ENCODE measurements at places on chromosomes 6 and 20.

DNA sequence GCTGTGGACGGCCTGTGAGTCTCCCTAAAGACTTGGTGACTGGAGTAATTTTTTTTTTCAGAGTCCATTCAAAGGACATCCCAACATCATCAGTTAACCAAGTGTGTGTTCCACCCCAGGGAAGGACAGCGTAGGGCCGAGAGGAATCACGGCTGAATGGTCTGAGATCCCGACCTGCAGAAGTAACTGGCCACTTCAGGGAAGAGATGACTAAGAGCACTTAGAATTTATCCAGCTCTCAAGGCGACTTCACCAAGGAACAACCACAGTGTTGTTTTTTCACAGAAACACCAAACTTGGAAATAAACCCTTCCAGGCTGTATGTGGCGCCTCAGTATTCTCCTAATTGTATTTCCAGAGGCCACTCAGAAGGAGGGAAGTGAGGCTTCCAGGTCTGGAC lies 231.6 kb downstream of the FNDC1 start:
- DNase-seq = no peak

DNA sequence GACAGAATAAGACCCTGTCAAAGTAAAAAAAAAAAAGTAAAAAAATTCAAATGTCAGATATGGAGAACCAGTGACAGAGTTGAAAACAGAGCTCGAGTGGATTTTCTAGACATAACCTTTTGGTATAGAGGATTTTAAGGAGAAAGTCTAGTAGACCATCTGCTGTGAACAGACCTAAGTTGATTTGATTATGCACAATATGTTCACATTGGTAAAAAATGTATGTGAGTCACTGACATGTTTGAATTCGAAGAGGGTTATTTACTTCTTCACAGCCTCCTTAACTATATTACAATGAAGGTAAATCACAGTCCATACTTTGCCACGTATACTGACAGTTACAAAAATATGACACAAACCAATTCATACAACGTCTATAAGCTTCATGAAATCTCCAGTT lies 7.4 kb downstream of the TINAG start:
- DNase-seq = no peak

- DNase-seq = no peak
These were observed 70.0 kb downstream of the FAM50B start for GRCh38 chr6:3919130-3919628.

GRCh38 chr6:157811476-157812173 lies 11.4 kb upstream of the SNX9 start:
- no peak for DNase-seq

DNA sequence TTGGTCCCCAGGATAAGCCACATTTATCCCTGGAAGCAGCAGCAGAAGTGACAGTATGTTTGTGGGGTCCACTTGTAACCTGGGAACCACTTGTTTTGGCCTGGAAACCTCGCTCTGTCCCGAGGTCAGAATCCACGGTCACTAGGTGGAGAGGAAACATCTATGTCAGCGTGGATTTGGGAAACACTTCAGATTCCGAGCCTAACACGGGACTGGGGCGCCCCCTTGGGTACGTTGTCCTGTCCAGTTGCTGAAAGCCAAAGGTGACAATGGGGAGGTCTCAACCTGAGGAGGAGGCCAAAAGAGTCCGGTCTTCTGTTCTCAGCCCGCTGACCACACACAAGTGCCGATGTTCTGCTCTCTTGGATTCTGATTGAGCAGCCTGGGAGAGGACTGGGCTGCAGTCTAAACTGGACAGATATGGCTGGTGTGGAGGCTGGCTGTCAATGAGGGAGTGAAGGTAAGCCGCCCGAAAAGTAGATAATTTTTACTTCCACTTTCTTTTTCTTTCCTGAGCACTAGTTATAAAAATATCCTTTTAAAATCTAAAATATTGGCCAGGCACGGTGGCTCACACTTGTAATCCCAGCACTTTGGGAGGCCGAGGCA lies 4.9 kb upstream of the ZFP57 start:
- DNase-seq = no peak

DNA sequence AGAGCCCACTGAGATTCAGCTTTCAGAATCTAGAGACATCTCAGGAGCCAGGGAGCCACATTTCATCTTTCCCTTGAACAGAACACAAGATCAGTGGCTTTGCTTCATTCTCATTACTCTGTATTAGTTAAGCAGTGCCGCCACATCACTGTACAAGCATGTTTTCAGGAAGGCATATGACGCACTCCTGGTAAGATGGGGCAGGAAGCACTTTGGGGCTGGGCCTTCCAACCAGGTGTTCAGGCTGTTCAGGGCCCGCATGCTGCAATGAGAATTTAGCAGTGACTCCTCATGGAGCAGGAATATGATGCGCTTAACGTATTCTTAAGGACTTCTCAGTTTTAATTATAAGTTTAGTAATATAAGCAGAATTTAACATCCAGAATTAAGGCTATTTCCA lies 29.7 kb upstream of the GNRH2 start:
- no peak for DNase-seq

Data from activated CD4-positive, alpha-beta T cell treated with anti-CD3 and anti-CD28 coated beads, Interleukin-2, amount 10 ng/mL, durations not matched to agents 7 days and 5 days (primary cell).